Neural progenitor cell (in vitro differentiated cells): ENCODE measurements at places on chromosomes 12 and 14. TPM values are rescaled to one million over a fixed set of nuclear protein-coding genes. Genes with fewer than 3 reads are reported as not detected.

The FLRT2 gene
- 8.5 and 8.7 TPM in 2 replicates for total RNA-seq

The LRFN5 gene
- total RNA-seq: 0.12 and 0.49 TPM in 2 replicates

The SNX6 gene
- total RNA-seq: 206 and 365 TPM in 2 replicates

DNA sequence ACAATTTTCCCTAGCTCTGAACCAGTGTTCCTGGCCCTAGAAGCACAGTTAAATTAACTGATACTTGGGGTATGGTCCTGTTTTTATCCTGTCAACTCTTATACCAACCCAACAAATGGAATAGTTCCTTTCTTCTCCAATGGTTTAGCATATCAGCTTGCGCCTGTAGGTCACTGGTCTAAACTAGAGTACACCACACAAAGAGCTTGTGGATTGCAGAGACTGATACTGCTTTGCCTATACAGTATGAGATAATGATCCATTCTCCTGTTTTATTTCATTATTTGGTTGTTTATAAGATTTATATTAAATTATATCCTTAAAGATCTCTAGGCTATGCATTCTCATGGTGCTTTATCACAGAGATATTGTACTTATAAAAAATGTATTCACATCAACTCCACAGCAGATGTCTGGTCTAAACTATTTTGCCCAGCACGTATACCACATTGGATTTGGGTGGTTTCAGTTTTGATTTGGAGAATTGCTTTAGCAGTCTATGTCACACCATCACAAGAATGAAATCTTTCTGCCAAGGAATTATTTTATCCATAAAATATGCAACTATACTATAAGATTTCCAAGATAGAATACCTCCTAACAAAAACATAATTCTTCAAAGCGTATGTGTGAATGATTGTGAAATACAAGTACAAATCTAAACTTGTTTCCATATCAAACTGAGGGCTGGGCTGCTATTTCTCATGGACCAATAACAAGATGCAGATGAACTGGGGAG lies 142.1 kb downstream of the SLC16A7 start:
- no peak for DNase-seq
- no peaks in the 10 kb centered on the region for H3K36me3 ChIP-seq
- H3K27ac ChIP-seq: no peak overlapping the region
- no peaks in the 10 kb centered on the region for H3K4me1 ChIP-seq
- no peaks in the 10 kb centered on the region for H3K27me3 ChIP-seq

- H3K4me1 ChIP-seq: peaks cover 36% of the 10 kb centered on the region
- H3K4me3 ChIP-seq: peak overlapping the region; percentile 62
- peaks cover 4% of the 10 kb centered on the region for H3K36me3 ChIP-seq
- no peak overlapping the region for H3K27ac ChIP-seq
- H3K27me3 ChIP-seq: peaks cover 16% of the 10 kb centered on the region
- peak; percentile 78 for DNase-seq
Measured at GRCh38 chr12:24902511-24903328, 46.2 kb downstream of the BCAT1 start.

The IFNG-AS1 gene
- not detected in 2 replicates for total RNA-seq

DNA sequence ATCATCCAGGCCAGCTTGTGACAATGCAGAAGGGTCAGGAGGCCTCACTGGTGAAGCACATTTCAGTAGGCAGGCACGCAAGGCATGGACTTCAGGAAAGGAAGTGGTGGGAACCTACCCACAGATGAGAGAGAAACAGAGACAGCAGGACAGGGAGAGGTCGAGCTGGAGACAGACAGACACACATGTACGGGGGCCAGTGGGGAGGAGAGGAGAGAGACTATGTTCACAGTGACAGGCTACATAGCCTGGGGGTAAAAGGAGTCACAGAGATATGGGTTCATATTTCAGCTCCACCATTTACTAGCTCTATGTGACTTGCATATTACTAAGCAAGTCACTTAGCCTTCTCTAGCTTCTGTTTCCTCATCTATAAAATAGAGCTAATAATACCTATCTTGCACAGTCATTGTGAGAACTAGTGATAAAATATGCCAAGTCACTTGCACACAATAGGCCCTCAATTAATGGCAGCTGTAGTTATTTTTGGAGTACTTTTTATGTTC lies 91.1 kb upstream of the FUT8 start:
- H3K27me3 ChIP-seq: no peaks in the 10 kb centered on the region
- no peaks in the 10 kb centered on the region for H3K36me3 ChIP-seq
